GM12891 (cell line): ENCODE measurements at places on chromosomes 2 and 18.

DNA sequence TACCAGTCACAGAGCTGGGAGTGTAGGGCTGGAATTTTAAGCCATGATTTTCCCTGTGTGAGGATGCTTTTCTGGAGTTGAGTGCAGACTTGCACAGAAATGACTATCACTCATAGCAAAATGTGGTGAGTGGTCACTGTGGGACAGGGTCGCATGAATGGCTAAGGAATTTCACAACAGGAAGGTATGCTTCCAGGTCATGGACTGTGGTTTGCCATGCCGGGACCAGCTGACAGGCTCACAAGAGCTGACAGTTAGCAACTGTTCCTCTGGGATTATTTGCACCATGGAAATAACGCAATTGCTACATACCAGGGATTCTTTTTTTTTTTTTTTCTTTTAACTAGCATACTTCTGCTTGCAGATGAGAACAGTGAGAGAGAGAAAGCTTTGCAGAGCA lies 3.8 kb upstream of the UXS1 start:
- no peak for DNase-seq

DNA sequence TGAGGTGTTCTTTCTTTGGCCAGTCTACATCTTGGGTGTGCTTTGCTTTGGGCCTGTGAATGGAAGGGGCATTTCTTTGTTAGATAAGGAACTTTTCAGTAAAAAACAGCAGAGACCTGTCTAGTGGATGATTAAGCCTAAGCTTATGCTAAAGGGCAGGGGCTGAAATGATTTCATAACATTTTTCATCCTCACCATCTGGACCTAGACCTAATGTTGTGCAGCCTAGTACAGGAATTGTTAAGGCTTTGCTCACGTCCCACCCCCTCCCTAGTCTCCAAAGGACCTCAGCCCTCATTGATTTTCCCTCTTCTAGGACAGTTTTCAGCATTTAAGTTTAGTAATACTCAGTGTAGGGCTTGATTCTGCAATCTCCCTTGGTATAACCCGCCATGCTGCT lies 111.8 kb downstream of the PRKCE start:
- no peak for DNase-seq

DNA sequence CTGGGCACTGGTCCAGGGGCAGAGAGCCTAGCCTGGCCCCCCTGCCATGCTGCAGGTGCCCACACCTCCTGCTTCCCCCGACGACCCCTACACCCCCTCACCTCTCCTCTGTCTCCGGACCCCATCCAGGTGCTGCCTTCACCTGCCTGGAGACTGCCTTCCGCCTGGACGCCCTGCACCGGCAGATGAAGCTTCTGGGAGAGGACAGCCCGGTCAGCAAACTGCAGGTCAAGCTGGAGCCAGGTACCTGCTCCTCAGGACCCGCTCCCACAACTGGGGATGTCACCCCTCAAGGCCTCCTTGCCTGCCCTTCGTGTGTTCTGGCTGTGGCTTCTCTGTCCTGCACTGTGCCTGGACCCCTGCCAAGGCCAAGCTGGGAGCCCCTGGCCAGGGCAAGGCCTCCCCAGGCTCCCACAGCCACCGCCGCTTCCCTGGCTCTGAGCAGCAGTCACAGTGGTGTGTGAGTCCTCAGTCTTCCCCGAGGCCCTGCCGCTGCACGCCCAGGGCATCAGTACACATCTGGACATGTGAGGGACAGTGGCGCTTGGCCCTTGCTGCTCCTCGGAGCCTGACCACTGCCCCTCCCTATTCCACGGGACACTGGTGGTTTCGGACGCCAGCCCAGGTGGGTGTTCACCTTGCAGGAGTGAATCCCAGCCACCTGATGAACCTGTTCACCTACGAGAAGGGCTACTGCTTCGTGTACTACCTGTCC lies 6.3 kb downstream of the RNPEPL1 start:
- DNase-seq = no peak

DNA sequence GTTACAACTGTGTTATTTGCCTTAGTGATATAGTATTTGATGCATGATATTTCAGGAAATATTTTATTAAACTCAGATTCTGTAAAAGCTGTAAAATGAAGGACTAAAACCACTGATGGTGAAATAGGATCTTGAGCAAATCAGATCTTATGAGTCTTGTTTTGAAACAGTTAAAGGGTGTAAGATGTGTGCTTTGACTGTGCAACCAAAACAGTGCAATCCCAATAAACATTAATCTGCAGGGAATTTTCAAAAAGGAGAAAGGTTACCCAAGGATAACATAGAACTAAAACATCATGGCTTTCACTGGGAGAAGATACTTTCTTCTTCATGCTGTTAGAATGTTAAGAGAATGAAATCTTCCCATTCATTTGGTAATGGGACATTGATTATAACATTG lies 378.7 kb downstream of the PARD3B start:
- no peak for DNase-seq

DNA sequence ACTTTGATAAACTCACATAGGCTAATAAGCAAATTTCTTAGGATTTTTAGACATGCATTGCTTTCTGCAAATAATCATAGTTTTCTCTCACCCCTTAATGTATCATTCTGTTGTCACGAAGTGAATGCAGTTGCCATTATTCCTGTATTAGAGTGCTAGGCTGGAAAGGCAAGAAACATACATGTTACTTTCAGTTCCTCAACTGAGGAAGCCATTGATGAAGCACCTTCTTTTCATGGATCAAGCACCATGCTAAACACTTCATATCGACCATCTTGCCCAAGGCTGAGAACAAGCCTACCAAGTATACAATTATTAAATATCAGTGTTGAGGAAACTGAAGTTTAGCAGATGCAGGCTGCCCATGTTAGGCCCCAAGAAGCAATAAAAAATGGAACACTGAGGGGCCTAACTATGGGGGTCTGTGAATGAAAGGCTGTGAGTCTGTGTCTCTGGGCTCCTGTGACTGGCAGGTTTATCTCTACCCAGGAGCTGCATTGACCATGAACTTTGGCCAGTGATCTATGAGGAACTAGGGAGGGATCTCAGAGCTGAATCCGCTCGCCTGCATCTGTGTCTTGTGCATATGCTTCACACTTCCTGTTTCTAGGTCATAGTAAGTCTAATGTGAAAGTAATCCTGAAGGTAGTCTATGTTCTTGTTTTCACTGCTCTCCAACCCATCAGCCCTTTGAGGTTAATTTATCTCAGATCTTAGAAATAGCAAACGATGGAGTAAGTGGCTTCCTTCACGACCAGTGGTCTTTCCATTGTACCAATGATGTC lies 16.0 kb upstream of the TSPYL6 start:
- DNase-seq = no peak

DNA sequence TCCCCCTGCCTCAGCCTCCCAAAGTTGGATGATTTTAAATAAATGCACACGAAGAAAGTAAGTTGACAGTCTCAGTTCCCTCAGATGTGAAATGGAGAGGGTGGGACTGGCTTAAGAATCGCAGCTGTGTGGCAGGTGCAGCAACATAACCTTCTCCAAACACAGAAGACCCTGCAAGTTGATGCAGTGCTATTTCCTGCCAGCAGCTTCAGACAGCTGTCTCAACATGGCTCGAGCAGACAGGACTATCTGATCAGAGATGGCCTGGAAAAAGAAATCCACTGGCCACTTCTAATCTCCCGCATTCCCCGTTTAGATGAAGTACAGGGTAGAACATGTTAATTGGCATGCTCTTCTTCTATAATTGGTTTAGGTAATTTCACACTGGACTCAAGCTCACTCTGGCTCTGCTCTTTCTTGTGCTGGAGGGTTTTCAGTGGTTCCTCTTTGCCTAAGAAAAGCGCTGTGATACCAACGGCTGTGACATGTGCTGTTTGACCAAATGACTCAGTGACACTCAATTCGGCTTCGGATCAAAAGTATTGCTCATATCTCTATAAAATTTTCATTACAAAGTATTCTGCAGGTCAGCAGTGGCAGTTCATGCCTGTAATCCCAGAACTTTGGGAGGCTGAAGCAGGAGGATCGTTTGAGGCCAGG lies 40.2 kb downstream of the MYOM1 start:
- DNase-seq = peak; percentile 37
